ENCODE measurements at places on chromosomes 2 and 18.
A peak's percentile ranks its signal among the peaks of the same experiment; 100 is the strongest.

DNA sequence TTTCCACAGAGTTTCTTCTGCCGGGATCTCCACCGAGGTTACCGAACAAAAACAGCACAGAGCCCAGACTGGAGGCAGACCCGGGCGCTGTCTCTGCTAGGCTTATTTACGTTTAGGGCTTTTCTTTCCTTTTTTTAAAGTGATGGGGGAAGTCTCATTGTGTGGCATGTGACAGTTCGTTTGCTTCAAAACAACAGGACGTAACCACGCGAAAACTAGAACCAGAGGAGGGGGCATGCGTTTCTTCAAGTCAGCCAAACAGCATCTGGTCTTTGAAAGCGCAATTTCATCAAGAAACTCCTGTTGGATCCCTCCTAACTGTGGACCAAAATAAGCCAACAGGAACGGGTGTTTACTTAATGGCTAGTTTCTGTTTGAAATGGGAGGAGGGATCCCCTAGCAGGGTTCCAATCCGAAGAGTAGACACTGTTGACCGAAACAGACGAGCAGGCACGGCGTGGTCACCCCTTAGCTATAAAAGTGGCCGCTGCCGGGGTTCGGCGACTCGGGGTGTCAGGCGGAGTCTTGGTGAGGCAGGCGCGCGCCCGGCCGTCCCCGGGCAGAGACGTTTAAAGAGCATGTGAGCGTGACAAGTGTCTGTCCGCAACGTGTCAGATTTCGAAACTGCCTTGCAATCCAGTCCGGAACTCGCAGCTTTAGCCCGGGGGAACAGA, 997 bp upstream of the TGIF1 start:
- peak; percentile 75 for DNase-seq

GRCh38 chr2:151357359-151357758, at the start of gene TNFAIP6:
TNFAIP6 (plus strand) TSS chr2:151357592; CDS start chr2:151357667, 75 bp downstream.
- no peak for DNase-seq

DNA sequence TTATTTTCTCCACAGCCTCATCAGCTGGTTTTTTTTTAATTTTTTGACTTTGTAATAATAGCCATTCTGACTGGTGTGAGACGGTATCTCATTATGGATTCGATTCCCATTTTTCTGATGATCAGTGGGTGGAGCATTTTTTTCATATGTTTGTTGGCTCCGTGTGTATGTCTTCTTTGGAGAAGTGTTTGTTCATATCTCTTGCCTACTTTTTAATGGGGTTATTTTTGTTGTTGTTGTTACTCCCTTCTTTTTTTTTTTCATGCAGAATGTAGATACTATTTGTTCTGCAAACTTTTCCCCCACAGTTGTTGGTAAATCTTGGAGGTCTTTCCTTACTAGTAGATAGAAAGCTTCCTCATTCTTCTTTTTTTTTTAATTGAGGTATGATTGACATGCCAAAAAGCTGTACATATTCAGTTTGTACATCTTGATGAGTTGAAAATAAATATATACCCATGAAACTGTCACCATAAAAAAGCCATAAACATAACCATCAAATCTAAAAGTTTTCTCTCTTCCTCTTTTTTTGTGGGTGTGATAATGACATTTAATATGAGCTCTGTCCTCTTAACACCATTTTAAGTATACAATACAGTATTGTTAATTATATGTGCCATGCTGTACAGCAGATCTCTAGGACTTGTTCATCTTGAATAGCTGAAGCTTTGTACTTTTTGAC, 21.8 kb upstream of the NT5DC4 start:
- DNase-seq: no peak

DNA sequence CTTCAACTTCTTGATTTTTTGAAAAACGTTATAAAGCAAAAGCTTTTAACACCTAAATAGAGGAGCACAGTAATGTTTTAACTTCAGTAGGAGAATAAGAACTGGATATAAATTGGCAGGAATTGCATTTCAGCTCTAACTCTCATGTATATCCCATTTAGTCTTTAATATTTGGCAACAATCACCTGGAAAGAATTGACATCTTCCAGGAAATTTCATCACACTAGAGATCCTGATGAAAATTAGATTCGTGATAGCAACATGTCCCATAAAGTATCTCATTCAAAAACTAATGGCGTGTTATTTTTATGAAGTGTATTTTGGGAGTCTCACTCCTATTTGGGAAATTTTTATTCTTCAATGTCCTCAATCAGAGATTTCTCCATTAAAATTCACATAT, 131.1 kb upstream of the DNAJC10 start:
- no peak for DNase-seq

DNA sequence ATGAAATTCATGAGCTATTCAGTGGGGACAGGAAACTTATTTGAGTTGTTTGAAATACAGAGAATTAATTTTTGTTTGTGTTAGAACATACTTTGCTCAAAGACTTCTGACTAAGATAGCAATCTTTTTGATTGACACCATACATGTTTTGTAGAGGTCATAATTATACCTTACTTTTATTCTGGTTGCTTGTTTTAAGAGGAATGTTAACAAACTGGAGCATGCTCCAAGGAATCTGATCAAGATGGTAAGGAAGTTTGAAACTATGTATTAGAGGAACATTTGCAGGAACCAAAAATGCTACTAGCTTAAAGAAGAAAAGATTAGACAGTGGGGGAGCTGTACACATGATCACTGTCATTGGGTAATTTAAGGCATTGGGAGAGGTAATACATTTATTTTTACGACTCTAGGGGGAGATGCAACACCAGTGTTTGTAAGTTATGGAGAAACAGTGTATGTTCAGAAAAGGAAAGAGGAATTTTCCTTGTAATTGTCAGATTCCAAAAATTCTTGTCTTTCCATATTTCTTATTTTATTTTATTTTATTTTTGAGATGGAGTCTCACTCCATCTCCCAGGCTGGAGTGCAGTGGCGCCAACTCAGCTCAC, 8.0 kb downstream of the AGFG1 start:
- DNase-seq: no peak

DNA sequence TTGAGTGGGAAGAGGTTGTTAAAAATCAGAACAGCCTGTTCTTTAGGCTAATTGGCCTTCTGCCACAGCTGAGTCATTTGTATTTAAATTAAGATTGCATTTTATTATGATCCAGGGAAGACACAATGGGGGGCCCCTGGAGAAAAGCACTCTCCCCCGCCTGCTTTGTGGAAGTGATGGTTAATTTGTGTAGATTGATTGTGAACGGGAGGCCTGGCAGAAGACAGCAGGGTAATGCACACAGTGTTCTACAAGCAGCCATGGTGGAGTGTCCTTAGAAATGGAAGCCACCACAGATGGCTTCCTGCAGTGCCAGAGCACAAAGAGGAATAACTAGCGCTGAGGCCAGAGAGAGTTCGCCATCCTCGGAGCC, 19.6 kb downstream of the RAMP1 start:
- DNase-seq: no peak

DNA sequence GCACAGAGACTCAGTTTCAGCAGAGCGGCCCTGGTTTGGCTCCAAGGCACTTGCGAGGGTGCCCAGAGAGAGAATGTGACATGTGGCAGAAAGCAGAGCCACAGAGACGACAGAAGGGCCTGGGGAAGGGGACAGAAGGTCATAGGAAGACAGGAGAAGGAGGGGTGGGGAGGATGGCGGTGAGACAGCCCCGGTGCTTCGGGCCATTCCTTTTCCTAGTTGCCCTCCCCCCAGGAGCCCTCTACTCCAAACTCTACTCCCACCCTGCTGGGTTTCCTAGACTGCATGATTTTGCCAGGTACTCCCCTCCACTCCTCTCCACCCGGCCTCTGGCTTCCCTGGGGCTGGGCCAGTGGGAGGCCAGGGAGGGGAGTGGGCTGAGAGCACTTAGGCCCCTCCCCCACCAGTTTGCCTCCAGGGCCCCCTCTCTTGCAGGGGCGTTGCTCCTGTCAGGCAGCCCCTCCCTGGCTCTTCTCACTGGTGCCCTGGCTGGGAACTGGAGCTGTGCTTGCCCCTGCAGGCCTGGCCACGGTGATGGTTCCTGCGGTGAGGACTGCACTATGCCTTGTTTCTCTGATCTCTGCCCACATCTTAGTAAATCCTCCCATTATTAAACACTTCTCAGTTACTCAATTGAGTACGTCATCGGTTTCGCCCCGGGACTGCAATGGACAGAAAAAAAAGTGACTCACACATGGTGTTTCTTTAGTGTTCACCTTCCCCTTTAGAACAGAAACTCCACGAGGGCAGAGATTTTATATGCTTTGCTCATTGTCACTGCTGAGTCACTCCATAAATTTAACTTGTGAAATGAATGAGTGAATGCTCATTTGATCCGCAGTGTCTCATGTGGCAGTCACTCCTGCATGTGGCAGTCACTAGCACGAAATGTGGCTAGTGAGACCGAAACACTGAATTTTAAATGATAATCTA, 58.7 kb upstream of the SP3 start:
- no peak for DNase-seq

DNA sequence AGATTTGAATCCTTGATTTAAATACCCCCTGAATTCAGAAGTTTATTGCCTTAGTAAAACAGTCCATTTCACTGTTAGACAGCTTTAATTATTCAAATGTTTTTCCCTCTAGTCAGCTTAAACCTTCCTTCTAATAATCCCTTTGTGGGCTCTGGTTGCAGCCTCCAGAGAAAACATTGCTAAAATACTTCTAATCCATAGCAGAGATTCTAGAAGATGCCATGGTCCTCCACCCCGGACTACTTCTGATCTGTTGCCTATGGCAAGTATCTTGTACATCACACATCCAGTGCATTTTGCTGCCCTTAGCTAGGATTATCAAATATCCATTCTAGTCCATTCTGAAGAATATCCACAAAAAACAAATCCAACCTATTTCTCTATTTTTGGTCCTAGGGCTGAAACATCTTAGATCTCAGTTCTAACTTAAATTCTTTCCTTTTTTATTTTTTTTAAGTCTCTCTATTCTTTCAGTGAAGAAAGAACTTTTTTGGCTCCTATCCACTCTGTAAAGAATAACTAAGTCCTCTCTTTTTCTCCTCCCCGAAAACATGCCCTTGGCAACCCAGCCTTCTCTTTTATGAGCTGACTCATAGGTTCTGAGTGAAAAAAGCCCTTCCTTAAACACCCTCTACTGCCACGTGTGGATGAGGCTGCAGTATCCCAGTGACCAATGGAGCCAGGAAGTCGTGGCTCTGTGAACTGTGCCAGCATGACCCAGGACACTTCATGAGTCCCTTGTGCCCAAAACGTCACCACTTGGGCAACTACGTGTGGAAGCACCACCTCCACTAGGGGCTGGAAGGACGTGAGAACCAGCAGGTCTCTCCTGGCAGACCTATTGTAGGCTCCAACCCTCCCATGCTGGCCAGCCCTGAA, 349.8 kb downstream of the TNS1 start:
- no peak for DNase-seq

DNA sequence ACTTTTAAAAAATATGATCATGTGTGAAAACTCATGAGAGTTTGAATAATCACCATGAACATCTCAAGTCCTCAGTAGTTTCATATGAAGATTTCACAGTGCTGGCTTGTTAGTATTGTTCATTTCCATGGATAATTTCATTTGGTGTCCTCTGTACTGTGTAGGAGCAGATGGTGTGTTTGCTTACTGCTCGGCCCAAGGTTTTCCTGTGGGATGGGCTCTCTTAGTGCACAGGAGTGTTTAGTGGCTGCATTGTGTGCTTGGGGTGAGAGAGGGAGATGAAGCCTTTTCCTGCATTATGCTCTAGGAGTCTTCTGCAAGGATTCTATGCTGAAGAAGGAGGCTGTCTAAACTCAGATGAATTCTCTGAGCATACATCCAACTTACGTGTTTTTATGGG, 270.6 kb downstream of the SOCS6 start:
- DNase-seq: no peak

DNA sequence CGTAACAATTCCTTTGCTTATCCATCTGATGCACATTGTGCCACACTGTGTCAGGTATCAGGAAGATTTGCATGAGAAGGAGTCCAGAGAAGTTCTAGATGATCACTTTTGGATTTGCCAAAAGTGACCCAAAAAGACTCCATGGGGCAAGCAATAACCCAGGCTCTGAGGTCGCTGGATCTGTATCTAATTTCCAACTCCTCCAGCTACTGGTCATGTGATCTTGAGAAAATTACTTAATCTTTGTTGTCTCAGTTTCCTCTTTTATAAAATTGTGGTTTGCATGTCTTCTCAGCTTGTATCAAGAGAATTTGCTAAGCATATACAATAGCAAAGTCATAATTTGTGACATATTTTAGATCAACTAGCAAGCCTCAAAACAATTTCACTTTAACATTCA, 61.3 kb upstream of the ITGA4 start:
- no peak for DNase-seq

Measured in NCI-H526 (cell line).